NCI-H1092 (cell line): ENCODE measurements at places on chromosomes 2 and 18.

DNA sequence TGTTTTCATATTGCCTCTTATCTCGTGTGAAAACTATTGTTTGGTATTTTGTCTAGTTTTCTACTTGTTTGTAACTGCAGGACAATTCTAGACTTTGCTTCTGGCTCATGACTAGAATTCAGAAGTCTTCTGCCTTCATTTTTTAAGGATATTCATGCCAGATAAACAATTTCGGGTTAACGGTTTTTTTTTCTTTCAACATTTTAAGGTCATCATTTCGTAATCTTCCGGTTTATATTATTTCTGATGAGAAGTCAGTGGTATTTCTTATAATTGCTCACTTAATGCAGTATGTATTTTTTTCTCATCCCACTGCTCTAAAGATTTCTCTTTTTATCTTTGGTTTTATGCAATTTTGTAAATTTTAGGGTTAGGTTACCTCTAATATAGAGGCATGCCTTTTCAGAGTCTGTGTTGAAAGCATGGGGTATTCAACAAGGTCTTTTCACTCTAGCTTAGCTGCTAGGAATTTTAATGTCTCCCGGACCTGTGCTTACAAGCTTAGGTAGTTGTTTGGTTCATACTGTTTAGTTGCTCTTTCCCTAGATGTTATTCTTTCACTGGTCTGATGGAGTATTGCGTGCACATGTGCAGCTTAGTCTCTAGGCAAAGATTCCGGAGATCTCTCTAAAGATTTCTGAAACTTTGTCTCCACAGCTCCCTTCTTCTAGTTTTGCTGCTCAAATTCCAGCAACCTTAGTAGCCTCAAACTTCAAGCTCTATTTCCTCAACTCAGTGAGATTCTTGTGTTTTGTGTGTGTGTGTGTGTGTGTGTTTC, 198.1 kb downstream of the MCFD2 start:
- no peak for DNase-seq

DNA sequence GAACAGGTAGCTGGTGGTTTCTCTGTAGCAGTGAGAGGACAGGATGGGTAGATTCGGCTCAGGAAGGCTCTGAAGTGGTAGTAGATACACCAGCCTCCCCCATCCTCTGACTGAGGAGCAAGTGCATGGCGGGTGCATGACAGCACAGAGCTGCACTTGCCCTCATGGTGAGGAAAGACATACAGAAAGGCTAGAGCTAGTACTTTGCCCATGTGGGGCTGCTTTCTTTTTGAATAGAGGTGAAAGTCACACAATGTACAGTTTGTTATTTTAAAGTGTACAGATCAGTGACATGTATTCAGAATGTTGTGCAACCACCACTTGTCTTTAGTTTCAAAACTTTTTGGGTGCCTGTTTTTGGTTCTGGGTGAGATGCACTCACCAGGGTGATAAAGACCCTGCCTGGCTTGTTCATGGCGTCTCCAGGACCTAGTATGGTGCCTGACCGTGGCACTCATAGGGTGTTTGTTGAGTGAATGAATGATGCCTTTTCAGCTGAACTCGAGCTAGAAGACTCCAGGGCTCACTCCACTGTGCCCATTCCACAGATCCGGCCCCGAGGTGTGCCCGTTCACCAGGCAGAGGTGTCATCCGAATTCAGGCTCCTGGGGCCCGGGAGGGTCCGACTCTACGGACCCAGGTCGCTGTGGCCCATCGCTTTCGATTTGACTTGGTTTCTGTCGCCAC, 421 bp upstream of the VAMP5 start:
- DNase-seq, result no peak

DNA sequence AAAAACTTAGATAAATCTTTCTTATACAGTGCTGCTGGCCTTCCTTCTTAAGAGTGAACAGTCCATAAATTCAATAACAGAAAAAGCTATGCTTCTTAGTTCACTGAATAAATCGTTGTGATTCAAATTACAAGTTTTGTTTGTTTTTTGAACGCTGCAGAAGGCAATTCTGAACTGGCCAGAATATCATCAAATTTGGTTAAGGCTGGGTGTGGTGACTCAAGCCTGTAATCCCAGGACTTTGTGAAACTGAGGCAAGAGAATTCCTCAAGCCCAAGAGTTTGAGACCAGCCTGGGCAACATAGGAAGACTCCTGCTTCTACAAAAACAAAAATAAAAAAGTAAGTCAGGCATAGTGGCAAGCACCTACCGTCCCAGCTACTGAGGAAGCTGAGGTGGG, 111.2 kb upstream of the SLC39A10 start:
- no peak for DNase-seq

DNA sequence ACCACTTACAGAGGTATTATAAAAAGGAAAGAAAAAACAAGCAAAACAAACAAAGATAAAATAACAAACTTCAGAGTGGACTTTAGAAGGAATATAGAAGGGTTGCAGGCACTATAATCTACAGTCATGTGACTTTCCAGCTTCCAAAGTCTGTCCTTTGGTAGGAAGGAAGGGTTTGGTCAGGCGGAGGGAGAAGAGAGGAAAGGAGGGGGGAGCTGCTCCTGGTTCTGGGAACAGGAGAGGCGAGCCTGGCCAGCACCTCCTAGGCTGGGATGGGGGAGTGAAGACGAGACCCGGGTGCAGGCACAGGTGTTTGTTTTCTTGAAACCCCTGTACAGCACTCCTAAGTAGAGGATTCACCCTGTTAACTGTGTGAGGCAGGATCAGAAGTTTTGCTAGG, 53.8 kb upstream of the GATA6 start:
- DNase-seq, result no peak

GRCh38 chr18:10160251-10160650, 246.4 kb downstream of the VAPA start:
- no peak for DNase-seq
